Retinal pigment epithelial cell (primary cell): ENCODE measurements at places on chromosomes 7 and 10.

- no peak for DNase-seq
Observed at GRCh38 chr7:45574669-45575500, 717 bp downstream of the ADCY1 start.

GRCh38 chr10:11598712-11599397, 12.6 kb downstream of the USP6NL start:
- peak; percentile 39 for DNase-seq

DNA sequence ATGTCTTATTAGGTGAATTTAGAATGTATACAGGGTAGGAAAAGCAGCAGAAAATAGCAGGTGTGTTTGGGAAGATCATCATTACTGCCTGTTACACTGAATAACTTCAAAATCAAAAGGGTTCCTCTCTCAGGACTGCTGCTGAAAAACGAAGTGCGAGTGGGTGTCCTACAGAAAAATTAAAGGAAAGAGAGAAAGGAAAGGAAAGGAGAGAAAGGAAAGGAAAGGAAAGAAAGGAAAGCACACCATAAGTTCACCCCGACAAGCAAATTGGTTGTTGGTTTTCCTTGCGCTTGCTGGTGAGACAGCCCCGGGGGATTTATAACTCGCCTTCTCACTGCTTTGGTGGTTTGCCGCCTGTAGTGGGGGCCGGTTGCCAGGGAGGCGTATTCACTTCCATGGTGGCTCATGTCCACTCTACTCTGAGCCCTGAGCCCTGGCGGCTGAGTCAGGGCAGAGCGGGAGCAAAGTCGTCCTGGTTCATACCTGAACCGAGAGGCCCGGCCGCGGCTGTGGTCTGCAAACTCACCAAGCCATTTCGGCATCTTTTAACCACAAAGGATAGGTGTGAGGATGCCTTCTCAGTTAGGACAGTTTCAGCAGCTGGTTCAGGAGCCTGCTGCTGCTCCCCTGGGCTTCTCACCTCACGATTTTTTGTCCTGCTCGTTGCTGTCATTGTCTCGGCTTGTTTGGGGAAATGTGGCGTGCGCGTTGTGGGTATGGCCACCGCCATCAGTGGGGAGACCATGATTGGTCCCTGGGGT, 26.1 kb downstream of the INPP5A start:
- no peak for DNase-seq

- DNase-seq = no peak
Observed at GRCh38 chr7:8205537-8205936, 56.4 kb downstream of the ICA1 start.

GRCh38 chr7:1567049-1567771, 2.6 kb downstream of the PSMG3 start:
- DNase-seq = no peak

GRCh38 chr7:29328045-29328444, 133.5 kb downstream of the CHN2 start:
- DNase-seq = no peak

GRCh38 chr10:80465839-80466590, 11.9 kb downstream of the TSPAN14 start:
- DNase-seq = no peak

DNA sequence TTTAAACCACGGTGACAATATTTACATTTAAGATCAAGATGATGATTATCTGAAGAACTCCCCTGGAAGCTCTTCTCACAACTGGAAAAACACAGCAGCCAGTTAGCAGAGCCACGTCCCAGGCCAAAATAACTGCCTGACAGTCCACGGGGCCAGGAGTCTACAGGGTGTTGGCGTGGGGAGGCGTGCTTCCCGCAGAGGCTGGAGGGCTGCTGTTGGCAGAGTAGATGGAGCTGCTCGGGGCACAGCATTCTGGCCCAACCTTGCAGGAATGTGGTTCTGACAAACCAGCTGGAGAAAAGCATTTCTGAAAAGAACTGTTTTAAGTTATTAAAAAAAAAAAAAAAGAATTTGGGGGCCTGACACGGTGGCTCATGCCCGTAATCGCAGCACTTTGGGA, 177.9 kb downstream of the EBF3 start:
- DNase-seq = no peak

DNA sequence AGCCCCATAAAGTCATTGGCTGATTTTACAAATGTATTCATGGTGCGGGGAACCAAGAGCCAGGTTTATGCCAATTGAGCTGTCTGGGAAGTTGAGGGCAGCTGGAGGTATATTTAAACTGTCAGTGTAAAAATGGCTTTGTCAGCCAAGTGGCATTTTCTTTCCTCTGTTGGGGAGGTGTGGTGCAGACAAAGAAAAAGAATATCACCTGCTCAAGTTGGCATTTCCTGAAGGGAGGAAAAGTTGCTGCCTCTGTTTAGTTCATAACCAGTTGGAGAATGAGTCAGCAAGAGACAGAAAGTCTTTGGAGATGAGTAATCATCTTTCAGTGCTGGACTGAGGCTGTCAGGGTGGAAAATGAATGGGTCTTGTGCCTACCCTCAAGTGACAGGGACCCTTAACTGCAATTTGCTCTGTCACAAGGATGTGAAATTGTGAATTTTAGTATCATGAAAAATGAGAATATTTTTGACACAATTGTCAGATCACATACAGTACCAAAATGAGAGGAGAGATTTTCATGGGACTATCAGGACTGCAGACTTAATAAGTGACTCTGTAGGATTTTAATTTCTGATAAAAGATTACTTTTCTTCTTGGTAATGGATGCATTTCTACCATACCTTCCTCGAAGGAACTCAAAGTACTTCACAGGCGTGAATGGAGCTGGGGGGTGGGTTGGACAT, 137.3 kb downstream of the ANLN start:
- peak; percentile 23 for DNase-seq

DNA sequence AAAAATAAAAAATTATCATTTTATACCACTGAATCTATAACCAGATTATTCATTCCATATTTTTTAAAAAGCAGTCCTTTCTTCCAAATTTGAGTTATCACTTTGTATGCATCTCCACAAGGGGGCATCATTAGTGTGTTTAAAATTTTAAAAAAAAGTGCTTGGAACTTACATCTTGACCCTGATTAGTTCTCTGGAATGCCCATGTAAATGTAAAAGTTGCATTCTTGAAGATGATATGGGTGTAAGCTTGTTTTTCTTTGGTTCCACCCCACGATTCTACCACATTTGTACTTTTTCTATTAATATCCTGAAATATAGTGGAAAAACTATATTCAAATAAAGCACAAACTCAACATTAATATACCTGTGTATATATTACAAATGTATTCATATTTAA, 144.9 kb downstream of the ELAPOR2 start:
- DNase-seq = no peak
